ENCODE measurements at places on chromosomes 5 and 9.

GRCh38 chr5:154788212-154788611, 33.0 kb downstream of the LARP1 start:
- DNase-seq: no peak

GRCh38 chr5:66718374-66719002, 122.3 kb downstream of the MAST4 start:
- DNase-seq: no peak

DNA sequence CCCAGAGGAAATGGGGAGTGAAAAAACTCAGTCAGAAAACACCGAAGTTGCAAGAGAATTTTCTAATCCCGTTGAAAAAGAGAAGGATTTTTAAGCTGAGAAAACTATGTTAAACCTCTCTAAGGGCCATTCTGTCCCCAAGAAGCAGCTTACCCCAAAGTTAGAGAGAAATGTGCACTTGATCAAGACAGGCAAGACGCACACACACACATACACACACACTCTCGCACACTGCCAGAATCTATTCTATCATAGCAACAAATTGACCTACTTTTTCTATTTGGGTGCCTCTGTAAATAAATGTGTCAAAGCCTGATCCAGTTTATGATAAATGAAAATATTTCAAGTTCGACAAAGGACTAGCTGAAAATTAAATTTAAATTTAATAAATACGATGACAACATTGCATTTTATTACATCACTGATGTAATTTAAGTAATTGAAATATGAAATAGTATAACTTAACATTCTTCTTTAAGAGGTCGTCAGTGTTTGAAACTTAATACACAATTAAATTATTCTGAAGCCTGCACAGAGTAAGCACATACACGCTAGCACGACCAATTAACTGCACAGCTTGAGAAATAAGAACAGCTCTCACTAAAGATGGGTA, 5.9 kb downstream of the NFIL3 start:
- no peak for DNase-seq

GRCh38 chr5:163758283-163758711, 252.9 kb downstream of the MAT2B start:
- DNase-seq: no peak

- no peak for DNase-seq
These were observed 65.4 kb upstream of the GRAMD2B start for GRCh38 chr5:126357585-126358342.

- no peak for DNase-seq
These were observed 139.0 kb upstream of the SLC27A6 start for GRCh38 chr5:128826275-128826674.

DNA sequence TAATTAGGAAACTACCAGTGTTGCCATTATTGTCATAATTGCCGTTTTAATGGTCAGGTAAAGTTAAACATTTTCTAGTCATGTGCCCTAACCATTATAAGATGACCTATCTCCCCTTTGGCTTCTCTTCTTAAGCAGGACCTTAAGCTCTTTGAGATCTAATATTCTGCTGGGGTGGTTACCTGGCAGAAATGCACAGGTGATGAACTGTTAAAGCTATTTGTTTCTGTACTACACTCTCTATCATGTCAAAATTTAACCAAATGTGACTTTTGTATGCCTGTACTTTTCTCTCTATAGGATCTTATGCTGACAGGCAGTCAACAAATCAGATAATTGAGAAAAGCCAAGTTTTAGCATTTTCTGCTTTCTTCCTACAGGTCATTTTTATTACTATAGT, 23.3 kb downstream of the ALDH1A1 start:
- DNase-seq: no peak

DNA sequence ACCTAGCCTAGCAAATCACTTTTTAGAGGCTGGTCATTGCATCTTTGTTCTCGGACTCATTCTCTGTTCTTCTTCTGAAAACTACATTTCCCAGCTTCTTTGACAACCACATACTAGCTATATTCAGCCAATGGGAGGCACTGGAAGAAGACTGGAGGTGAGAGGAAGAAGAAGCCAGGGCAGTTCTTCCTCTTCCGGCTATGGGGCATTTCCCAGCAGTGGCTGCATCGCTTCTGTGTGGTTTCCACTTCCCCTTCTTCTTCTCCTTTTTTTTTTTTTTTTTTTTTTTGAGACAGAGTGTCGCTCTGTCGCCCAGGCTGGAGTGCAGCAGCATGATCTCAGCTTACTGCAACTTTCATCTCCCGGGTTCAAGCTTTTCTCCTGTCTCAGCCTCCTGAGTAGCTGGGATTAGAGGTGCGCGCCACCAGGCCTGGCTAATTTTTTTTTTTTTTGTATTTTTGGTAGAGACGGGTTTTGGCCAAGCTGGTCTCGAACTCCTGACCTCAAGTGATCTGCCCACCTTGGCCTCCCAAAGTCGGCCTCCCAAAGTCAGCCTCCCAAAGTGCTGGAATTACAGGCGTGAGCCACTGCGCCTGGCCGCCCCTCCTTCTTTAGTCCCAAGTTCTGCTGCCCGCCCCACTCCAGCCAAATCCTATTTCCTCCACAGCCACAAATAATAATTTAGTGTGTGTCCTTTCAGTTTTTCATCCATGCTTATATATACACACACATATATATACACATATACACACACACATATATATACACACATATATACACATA, 6.9 kb upstream of the UBAP1 start:
- peak; percentile 68 for DNase-seq

GRCh38 chr5:76408104-76408654, 5.1 kb downstream of the IQGAP2 start:
- no peak for DNase-seq

- DNase-seq: no peak
These were observed 12.1 kb downstream of the PTGES2 start for GRCh38 chr9:128115187-128116103.

DNA sequence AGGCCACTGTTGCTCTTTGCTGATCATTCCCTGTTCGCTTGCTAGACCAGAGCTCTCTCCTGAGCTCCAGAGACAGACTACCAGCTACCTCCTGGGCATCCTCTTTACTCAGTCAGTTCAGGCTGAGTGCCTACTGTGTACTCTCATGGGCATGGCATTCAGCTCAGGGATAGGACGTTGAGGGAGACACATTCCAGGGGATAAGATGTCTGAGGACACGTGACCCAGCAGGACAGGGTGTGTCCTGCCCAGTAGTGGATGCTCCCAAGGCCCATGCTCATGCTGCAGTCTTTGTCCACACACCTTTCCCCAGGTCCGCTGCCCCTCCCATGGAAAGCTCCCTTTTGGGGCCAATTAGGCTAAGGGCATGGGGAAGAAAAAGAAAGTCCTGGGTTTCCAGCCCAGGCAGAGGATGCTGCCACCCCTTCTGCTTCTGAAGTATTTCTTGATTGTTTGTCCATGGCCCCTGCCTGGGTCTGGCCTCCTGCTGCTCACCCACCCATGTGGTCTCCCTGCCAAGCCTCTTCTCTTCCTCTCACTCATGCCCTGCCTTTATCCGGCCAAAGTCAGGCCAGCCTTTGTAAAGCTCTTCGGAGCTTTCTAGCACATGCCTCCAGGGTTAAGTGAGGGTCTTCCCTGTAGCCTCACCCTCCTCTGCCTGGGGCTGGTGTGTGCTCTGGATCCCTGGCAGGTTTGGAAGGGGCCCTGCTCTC, 60.5 kb upstream of the PITX1 start:
- DNase-seq: no peak

DNA sequence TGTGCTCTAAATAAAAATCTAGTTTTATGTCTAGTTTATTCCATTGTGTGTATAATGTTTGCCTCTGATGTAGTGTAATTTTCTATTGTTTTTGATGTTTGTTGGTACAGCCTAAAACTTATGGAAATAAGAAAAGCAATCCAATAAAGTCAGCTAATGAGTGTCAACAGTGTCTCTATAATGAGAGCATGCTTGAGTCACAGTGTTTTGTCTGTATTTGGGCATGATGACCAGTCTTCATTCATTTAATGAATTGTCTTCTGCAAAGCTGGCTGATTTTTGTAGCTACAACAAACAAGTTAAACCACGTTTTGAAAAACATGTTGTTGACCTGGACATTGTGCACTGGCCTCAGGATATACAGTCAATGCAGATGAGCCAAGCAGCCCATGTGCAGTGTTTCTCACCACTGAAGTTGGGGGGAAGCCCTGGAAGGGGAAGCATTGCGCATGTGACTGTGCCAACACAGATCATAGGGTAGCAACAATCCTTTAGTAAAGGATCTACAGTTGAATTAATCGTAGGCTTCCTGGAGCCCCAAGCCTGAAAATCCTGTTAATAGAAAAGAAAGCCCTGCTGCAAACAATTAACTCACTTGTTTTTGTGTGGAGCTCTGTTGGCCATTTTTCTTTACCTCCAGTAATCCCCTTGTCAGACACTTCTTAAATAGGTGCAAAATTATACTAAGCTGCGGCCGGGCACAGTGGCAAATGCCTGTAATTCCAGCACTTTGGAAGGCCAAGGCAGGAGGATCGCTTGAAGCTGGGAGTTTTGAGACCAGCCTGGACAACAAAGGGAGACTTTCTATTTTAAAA, 88.0 kb downstream of the INIP start:
- no peak for DNase-seq

- no peak for DNase-seq
These were observed 45.4 kb downstream of the RCL1 start for GRCh38 chr9:4838189-4838546.

GRCh38 chr5:1152156-1152555, 40.3 kb upstream of the SLC12A7 start:
- DNase-seq: peak; percentile 12

GRCh38 chr5:149605998-149606724, 24.9 kb downstream of the ARHGEF37 start:
- DNase-seq: peak; percentile 15

DNA sequence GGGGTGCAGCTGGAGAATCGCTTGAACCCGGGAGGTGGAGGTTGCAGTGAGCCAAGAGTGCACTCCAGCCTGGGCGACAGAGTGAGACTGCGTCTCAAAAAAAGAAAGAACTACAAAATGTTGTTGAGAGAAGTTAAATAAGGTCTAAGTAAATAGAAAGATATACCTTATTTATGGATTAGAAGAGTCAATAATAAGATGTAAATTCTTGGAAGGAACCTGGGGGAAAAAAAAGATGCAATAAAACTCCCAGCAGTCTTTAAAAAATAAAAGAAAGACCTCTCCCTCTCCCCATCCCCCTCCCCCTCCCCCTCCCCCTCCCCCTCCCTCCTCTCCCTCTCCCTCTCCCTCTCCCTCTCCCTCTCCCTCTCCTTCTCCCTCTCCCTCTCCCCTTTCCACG, 15.5 kb upstream of the FAF2 start:
- no peak for DNase-seq

- DNase-seq: no peak
These were observed 242.1 kb downstream of the HCN1 start for GRCh38 chr5:45454114-45454513.

DNA sequence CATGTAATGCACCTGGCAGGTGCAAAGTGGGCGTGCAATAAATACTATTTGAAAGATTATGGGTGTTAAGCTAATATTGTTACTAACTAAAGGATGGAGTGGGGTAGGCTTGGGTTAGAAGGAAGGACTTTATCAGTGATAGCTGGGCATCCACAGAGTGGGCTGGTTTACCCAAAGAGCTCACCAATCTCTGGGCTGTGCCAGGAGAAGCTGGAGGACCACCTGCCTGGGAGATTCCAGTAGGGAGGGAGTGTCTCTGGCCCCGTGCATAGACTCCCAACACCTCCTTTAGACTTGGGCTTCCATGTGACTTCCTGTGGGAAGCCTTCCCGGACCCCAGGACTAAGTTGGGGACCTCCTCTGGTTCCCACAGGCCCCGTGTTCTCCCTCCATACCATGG, 5.6 kb upstream of the URM1 start:
- DNase-seq: no peak

- DNase-seq: no peak
These were observed 259.5 kb downstream of the GRIA1 start for GRCh38 chr5:153749960-153750359.

GRCh38 chr9:38224941-38225340, 155.9 kb upstream of the SHB start:
- no peak for DNase-seq

- DNase-seq: no peak
These were observed 887 bp downstream of the PTPDC1 start for GRCh38 chr9:94085062-94085639.

GRCh38 chr9:11577522-11577921, 964.7 kb upstream of the PTPRD start:
- DNase-seq: no peak

GRCh38 chr5:135593886-135594285, 15.1 kb upstream of the CXCL14 start:
- no peak for DNase-seq

DNA sequence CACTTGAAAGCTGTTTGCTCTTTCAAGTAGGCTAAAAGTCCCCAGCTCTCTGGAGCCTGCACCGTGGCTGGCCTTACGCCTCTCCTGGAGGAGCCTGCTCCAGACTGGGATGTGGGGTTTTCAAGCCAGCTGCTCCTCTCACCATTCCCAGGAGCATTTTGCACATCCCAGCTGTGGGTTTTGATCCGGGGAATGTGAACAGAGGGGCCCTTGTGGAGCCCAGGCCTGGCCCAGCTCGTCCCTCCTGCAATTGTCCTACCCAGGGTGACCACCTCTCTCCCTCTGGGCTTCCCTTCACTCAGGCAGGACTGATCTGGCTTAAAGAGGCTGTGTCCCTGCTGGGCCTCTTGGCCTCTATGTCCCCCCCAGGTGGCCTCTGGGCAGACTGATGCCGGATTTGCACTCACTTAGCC, 32.5 kb upstream of the TIFAB start:
- no peak for DNase-seq

GRCh38 chr5:96648023-96648422, 14.2 kb upstream of the CAST start:
- no peak for DNase-seq

GRCh38 chr9:109939698-109940342, 159.8 kb downstream of the PALM2AKAP2 start:
- no peak for DNase-seq

- DNase-seq: no peak
These were observed 13.9 kb downstream of the IL7R start for GRCh38 chr5:35870605-35871004.

All from CD4-positive, alpha-beta T cell treated with Interleukin-2 at 100 ng/mL for 4 hours (primary cell).